Myocyte (in vitro differentiated cells): ENCODE measurements at places on chromosomes 5 and 9.
A peak's percentile ranks its signal among the peaks of the same experiment; 100 is the strongest.

DNA sequence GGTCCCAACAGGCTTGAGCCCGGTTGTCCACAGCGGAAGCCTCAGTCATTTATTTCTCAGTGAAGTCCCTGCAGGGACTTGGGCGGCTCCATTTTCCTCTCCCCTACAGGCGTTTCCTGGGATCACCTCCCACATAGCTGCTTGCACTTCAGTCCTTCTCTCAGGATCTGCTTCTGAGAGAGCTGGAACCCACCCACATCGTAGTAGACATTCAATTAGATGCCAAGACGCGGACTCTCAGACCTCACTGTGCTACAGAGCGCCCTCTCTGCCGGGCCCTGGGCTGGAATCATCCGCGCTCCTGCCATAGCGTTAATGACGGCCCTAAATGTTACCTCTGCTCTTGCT is 54.0 kb upstream of the ROR2 start:
- DNase-seq: no peak

DNA sequence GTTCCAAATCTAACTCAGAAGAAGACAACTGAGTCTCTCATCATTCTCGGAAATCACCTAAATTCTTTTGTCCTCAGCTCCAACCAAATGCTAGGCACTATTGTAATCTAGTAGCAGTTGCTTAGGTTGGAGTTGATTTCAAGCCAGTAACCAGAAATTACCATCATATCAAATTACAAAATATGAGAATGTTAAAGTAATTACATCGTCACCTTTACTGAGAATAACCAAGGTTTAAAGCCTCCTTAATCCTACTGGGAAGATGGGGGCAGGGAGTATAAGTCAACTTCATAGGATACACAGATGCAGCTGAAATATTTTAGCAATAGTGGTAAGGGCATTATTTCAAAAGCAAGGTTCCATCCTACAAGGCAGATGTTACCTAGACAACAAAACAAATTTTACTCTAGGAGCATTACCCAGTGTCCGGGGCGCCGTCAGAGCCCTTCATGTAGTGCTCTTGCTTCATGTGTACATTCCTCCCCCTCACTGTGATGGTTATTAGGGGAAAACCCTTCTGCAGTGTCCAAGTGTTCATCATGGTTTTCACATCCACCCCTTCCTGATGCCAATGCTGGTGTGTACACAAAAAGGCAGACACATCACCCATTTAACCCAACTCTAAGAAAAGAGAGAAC is 19.5 kb downstream of the ERAP1 start:
- DNase-seq: peak; percentile 38

DNA sequence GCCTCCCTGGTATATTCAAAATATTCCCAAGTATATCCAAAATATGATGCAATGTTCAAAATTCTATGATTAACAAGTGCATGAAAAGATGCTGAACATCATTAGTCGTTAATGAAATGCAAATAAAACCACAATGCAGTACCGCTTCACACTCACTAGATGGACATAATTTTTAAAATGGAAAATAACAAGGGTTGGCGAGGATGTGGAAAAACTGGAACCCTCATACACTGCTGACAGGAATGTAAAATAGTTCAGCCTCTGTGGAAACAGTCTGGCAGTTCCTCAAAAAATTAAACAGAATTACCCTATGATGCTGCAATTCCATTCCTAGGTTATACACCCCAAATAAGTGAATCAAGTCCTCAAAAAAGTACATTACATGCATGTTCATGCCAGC is 36.1 kb upstream of the MYOT start:
- DNase-seq: no peak

DNA sequence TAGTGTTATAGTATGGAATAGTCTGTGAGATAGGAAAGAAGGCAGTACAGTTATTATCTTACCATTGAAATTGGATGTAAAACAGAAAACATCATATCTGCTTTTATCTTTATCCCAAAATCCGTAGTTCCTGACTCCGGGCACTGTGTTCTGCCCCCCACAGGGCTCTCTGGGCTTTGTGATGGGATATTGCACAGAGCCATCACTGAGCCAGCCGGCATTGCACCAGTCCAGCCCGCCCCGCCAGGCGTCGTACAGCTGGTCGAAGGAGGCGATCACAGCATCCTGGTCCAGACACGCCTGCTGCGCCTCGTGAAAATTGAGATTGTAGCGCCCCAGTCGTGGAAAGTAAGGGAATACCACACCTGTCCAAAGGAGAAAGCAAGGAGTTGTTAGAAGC is 76.4 kb downstream of the HAPLN1 start:
- no peak for DNase-seq

DNA sequence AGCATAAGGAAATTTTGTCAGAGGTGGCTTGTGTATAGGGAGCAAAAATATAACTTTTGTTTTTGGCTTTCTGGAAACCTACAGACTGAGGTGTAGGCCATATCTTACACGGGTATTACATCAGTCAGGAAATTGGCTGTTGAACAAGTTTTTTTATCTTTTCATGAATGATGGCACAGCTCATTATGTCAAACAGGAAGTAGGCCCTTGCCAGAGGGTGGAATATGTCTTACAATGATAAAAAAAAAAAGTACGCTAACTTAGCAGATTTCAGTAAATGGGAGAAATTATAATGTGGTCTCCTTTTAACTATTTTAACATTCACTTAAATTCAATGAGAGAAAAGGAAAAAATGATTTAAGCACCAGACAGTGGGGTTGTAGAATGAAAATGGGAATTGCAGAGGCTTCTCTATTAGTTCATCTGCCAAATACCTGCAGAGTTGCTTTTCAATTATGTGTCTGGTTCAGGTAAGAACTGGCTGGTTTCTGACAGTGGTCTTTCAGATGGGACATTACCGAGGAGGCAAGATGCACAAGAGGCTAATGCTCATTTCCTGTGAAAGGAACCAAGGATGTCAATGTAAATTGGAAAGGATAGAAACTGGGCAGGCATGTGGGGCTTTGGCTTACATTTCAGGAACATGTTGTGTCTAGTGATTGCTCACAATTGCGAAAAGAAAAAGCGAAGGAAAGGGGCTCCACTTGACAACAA is 169.9 kb downstream of the NNT start:
- DNase-seq: no peak

GRCh38 chr5:1268056-1268455 is 26.8 kb downstream of the TERT start:
- DNase-seq: no peak

GRCh38 chr5:173530547-173530946 is 85.9 kb downstream of the BOD1 start:
- no peak for DNase-seq

DNA sequence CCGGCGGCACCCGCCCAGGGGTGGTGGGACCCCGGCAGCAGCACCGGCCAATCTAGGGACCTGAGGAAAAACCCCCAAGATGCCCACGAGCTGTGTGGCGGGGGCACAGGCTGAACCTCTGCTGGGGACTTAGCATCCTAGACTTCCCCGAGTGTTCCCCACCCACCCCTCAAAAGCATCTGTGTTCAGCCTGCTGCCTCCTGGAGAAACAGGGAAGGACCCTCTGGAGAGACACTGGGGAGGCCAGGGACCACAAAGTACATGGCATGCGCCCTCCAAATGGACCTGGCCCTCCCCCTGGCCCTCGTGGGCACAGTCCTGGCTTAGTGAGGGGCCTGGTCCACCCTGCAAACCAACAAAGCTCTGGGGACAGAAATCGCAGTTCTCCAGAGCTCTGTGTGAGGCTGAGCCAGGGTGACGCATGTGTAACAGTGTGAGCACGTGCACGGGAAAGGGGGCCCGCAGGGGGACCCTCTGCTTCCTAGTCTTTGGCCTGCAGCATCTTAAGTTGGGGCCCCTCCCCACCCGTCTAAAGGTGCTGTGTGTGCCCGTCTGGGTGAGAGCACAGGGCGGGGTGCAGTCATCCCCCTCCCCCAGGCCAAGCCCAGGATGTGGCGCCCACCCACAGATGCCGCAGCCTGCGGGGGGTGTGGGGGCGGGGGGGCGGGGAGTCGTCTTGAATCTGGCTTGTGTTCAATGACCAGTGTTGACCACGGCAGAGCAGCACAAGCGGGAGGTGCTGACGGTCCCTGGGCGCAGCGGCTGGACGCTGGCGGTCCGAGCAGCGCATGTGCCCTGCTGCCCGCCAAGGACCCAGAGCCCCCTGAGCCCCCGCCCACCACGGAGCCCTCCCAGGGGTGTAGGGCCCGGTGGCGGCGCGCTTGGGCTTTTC is 672 bp upstream of the KCNT1 start:
- no peak for DNase-seq

DNA sequence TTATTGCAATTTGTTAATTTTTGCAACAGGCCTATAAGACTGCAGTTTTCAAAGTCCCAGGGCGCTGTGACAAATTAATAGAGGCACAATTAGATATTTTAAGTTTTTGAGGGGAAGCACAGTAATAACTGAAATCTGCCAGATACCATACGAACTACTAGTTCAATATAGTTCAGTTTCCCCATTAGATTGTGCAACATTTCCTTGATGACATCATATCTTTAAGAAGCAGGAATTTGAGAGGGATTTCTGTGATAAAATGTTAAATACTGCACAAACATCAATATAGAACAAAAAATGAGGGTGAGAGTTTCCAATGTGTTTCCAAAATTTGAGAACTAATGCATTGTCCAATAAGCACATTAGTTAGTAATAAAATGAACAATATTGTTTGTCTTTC is 56.7 kb upstream of the GRIN3A start:
- no peak for DNase-seq

DNA sequence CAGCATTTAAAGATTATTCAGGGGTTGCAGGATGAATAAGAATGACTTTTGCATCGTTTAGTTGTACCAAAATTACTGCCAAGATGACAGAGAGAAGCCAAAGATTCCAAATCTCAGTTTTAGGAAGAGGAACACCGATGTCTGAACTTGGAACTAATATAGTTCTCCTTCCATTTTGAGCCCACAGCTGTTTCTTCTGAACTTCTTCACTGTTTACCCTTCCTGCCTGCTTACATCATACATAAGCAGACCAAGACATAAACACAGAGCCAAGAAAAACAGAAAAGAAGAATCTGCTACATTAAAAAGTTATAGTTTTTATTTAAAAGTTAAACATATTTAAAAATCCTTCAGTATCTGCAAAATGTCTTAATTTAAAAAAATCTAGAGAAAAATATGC is 146.9 kb upstream of the RAPGEF1 start:
- DNase-seq: no peak

DNA sequence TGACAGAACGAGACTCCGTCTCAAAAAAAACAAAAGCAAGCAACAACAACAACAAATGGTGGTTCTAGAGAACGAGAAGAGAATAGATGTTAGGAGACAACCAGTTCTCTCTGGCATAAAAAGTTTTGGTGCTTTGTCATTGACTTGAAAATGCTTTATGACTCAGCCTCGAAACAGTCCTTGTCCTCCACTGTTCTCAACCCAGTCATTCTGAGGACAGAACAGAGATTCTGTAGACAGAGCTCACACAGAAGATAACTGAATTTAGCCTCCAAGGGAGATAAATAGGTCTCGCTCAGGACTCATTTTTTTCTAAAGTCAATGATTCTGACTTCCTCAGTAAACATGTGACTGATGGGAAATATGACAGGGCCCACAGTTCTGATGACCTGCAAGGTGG is 76.0 kb upstream of the FSTL4 start:
- no peak for DNase-seq

- no peak for DNase-seq
These were observed 127.2 kb downstream of the CTNND2 start for GRCh38 chr5:11777096-11777495.

DNA sequence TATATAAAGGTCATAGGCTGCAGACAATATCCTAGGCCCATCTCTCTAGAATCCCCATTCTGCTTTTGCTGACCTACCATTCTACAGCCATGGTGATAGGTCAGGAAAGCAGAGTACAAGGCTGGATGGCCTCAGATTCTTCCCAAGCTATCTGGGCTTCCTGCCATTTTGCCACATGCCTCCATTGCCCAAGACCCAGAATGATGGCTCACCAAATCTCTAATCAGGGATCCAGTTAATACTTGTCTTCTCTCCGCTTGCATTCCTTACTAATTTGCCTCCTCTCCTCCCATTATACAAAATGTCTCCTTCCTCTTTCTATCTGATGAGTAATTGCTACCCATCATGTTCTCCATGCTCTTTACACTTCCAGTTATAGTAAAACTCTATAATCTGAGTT is 22.7 kb upstream of the NDUFS4 start:
- DNase-seq: peak; percentile 12

DNA sequence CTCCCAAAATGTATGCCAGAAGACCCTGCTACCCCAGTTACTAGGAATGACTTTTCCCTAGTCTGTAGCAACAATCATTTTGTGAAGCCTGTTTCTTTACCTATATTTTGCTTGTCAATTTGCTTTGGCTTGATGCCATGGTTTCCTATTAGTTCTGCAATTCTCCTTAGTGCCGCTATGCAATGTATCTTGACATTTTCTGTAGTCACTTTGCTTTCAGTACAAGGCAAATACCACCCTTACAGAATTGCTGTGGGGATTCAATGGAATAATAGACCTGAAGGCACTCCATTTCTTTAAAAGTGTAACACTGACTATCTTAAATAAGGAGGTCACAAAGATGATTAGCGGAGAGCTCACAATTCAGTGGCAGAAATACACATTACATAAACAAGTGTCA is 291.1 kb downstream of the NR2F1-AS1 start:
- no peak for DNase-seq

GRCh38 chr5:61651195-61651594 is 319.1 kb downstream of the ZSWIM6 start:
- no peak for DNase-seq

DNA sequence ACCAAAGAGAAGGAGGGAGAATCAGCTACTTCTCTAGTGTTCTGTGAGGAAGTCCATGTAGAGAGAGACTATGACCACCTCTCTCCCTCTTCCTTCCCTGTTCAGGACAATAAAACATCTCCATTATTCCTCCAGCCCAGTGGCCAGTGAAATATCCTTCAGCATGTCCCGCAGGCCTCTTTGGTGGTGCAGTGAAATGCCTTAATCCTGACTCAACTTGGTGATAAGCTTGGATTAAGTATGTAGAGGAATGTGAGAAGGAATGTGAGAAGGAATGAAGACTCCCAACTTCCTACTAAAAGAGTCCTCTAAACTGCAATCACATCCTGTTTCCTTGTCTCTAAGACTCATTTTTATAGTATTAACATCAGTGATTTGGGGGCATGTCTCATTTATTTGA is 167.3 kb downstream of the TRPM3 start:
- peak; percentile 86 for DNase-seq

DNA sequence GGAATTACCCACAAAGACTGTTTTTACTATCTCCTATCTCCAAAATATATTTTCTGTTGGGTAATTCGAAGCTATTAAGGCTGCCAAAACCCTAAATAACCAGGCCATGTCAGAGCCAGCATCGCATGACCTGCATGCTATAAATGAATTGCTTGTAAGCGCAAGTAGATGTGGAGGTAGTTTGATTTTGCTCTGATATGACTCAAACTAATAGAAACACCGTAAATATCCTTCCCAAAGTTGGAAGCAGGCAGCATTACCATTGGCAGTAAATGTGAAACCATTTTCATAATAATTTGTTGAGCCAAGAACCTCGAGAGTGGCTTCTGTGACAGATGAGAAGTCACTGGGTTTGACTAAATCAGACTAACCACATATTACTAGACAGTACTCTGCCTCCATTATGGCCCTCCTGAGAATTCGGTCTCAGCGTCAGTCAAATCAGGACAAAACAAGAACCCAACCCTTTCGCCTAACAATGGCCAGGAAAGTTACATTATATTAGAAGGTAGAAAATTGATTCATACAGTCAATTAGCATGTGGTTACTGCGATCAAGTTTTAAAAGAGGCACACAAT is 289.8 kb downstream of the SPOCK1 start:
- DNase-seq: peak; percentile 38
